Pancreas (tissue), 10 donors: ENCODE measurements at places on chromosomes 6 and 20.

DNA sequence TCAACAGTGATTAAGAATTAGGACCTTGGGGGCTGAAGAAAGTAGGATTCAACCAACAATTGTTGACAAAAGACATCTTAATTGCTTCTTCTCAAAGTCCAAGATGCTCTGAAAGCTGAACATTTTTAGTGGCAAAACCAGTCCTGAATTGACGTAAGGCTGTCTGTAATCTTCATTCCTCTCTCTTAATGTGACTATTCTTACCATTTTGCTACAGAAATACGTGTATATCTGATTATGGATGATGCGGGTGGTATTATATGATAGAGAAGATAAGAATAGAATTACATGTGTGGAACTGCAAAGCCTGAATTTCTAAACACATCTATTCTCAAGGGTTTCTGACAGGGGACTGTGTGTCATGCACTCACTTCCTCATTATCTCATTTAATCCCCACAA lies 130.3 kb upstream of the SASH1 start:
- DNase-seq: no peak

- no peak for DNase-seq
Observed at GRCh38 chr6:1230689-1231605, 81.0 kb upstream of the FOXQ1 start.

DNA sequence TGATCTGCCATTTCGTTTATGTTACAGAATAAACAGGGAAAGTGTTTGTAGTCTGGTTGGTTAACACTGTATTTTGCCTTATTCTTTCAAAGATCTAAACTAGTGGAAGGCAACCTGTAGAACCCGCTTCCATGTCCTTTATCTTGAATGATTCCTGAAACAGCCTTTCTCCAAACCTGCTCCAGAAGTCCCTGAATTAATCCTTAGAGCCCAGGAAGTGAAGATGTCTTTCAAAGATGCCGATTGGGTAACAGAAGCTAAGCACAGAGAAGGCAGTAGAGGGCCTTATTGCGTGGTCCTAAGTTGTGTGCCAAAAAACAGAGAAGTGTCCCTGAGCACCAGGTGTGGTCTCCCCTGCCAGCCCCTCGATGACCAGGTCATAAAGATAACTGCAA lies 19.2 kb upstream of the ZSCAN16 start:
- no peak for DNase-seq

DNA sequence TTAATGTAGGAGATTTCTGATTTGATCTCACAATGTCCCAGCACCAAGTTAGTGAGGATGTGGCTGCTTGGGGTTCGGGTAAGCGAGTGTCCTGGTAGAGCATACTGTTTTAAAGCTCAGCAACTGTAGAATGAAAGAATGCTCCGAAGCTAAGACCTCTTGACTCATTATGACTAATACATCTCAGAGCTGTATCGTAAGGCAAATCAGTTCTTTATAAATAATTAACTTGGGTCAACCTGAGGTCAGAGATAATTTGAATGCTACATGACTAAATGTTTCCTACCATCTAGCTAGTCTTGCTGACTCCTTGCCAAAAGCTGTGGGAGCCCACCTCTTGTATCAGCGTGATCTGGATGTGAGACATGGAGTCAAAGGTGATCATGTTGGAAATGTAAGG lies 128.8 kb upstream of the PDE7B start:
- no peak for DNase-seq

DNA sequence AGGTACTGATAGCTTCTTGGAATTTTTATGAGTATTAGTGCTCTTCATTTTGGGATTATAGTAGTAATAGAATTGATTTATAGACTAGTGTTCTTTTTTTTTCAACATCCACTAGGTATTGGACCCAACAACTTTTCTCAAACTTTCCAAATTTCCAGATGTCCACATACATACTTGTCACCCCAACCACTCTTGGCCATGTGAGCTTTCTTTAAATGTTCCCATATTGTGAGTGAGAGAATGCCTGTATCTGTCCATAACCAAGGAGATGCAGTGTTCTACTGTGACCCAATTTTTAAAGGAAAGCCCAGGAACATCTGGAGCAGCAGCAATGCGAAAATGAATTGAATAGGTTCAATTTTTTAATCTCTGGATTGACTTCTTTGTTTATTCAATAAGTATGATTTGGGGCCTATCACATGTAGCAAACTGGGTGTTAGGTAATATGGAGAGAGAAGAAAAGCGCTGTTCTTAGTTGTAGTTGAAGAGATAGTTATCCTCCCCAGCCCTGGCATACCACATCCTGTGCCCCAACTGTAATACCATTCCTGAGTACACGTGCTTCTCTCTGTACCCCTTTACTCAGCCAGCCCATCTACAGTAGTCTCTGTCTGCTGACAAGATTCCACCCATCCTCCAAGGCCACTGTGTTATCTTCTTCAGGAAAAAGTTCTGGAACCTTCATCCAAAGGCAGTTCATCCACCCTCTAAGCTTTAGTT lies 116.8 kb upstream of the SUPT3H start:
- DNase-seq: no peak

DNA sequence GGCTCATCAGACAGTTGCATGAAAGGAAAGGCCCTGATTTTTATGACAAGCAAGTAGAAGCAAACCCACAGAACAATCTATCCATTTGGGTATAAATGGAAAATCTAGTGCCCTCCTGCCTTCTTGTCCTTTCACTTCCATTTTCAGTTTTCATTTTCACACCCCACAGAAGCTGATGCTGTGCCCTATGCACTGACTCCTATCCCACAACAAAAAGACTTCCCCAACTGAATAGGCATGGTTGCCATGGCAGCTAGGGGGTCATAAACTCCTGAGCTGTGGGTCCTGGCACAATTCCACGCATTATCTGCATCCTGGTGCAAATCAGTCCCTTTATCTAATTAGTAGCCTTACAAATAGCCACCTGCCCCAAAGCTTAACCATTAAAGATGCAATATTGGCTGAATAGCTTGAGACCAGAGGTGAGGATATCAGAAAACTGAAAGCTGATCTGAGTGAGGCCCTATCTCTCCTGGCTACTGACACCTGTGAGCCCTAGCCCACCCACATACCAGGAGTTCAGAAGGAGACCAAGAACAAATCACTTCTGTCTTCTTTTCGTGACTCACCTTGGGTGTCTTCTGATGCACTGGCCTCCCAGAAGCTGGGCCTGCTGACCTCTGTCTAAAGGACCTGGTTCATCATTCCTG lies 34.9 kb upstream of the HEY2 start:
- no peak for DNase-seq

DNA sequence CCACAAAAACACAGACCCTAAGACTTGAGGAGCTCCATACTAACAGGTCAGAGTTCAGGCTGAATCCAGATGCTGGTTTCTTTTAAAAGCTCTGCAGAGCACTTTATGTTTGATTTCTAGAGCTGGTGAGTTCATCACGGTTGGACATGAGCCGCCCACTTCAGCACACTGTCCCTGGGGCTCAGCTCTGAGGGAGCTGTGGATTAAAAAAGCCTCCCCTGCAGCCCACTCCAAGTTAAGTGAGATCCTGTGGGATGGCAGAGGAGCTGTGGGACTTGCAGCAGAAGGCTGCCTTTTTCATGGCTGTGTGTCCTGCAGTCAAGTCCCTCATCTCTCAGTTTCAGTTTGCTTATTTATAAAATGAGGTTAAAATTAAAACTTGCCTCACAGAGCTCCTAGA lies 110.5 kb downstream of the FOXO3 start:
- DNase-seq: no peak

DNA sequence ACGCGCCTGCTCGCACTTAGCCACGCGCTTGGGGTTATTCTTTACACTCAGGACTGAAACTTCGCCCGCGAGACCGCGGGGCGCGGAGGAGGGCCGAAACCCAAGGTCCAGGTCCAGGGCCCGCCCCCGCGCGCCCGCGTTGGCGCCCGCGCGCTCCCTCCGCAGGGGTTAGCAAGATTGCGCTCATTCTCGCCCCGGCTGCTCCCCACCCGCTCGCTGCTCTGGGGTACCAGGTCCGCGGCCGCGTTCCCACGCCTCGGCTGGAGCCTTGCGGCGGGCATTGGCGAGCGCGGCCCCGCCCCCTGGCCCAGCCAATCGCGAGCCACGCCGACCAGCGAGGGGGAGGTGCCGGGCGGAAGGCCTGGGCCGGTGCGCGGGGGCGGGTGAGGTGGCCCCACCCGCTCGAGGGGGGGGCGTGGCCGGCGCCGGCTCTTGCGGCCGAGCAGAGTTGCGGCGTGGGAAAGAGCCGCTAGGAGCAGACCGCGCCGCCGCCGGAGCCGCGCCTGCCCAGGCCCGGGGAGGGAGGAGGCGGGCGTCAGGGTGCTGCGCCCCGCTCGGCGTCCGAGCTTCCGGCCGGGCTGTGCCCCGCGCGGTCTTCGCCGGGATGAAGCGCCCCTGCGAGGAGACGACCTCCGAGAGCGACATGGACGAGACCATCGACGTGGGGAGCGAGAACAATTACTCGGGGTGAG lies at the start of gene HEY2:
Gene HEY2, plus strand, starts transcription at position 460 of the 692 bp plus-strand sequence. Its CDS starts 145 bp downstream, at position 605.
- DNase-seq: peak; percentile 96

DNA sequence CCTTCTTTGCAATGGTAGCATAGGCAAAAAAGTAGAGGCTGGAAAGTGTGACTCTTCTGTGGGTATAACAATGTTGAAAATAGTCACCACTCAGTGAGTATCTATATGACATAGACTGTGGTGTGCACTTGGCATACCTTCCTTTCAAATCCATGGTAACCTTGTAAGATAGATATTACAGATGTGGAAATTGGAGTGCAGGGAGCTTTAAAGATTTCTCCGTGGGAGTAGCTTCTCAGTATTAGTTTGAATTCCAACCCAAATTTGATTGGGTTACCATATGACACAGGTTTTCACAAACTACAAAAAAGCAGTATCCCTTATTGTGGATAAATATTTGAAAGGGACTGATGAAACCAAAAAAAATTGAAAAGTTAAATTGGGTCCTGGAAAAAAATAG lies 163.8 kb downstream of the CLVS2 start:
- no peak for DNase-seq

GRCh38 chr6:14621518-14621917 lies 503.9 kb downstream of the CD83 start:
- DNase-seq: no peak

DNA sequence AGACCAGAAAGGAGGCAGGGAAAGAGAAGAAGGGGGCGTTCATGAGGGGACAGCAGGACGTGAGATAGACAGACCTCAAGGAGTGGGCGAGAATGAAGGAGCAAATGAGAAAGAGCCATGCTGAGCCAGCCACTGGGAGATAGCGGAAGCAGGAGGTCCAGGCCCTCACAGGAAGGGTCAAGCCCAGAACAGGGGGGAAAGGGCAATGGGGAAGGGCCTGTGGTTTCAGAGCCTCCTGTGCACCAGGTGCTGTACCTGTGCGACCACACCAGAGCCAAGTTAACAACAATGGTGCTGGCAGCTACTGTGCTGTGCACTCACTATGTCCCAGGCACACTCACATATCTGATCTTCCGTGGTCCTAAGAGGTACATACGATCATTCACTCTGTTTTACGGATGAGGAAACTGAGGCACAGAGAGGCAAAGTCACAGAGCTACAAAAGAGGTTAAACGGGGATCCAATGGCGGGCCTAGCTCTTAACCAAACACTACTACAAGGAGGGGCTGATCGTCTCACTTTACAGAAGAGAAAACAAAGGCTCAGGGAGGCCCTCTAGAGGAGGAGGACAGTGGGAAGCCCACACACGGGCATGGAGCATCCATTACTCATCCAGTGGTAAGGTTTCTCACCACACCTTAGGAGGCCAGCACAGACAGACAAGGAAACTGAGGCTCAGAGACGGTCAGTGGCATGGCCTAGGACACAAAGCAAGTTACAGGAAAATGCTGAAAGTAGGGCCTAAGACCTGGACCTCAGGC lies 129.1 kb downstream of the PREX1 start:
- no peak for DNase-seq

DNA sequence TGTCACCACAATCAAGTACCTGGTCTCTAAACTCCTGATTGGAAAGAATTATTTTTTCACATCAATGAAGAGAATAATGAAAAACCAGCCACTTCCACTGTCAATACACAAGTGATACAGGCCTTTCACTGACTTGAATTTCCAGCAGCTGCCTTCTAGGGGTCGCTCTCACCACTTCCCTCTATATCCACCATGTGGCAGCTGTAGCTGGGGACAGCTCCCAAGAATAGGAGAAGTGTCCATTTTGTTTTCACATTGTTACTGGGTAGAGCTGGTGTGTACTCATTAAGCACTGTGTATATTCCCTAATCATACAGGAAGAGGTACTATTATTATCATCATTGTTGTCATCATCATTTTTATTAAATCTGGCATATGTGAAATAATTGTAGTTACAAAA lies 438.4 kb upstream of the SPTLC3 start:
- no peak for DNase-seq

DNA sequence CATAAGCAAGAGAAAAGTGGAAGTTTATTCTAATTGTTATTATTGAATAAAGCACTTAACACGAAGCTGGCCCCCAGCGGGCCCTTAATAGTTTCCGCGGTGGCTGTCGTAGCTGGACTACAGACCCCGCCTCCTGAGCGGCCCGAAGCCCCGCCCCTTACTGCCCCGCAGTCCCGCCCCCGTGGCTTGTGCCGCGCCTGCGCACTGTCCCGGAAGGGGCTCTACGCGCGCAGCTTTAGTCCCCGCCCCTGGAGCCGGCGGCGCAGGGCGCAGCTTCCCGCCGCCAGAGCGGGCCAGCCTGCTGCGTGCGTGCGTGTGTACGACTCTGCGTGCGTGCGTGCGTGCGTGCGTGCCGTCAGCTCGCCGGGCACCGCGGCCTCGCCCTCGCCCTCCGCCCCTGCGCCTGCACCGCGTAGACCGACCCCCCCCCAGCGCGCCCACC lies at the start of gene VAPB:
Gene VAPB, plus strand, starts transcription at position 348 of the 442 bp plus-strand sequence. CDS start 231 bp downstream, outside the sequence.
- peak; percentile 99 for DNase-seq

DNA sequence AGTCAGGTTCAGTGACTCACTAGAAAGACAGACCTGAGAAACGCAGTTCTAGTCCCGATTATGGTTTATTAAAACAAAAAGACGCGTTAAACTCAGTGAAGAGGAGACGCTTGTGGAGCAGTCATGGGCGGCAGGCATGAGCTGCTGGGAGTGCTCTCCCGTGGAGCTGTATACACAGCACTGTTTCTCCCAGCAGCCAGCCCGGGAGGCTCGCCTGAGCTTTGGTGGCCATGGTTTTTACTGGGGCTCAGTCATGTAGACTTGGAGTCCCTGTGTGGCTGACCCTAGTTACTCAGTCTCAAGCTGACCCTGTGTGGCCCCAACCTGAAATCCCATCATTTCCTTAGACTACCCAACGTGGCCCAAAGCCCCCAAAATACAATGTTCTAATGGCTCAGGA lies 41.2 kb upstream of the BHLHE23 start:
- DNase-seq: no peak

DNA sequence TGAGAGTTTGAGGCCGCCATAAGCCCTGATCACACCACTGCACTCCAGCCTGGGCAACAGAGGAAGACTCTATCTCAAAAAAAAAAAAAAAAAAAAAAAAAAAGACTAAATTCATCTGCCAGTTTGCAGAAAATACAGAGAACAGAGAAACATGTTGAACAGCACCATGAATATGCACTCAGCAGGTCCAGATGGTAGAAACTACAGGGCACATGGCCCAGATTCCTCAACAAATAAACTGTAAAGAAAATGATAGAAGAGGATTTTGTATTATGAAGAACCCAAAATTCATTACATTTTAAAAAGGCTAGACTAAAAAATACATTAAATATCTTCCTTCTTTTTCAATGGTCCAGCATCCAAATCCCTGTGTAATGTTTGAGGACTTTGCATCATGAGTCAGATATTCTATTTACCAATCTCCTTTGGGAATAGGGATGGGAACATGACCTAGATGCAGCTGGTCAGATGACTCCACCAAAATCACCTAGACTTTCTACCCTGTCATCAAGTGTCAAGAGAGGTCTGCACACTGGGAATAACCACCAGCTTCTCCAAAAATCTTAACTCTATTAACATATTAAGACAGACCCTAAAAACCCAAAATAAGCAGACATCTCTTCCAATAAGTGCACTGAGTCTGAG lies 189.1 kb upstream of the TCF21 start:
- DNase-seq: no peak

- DNase-seq: no peak
Observed at GRCh38 chr20:50876063-50876685, 55.1 kb downstream of the ADNP start.
